ENCODE measurements at places on chromosomes 6 and 20. TPM values are rescaled to one million over a fixed set of nuclear protein-coding genes. Genes with fewer than 3 reads are reported as not detected.

DNA sequence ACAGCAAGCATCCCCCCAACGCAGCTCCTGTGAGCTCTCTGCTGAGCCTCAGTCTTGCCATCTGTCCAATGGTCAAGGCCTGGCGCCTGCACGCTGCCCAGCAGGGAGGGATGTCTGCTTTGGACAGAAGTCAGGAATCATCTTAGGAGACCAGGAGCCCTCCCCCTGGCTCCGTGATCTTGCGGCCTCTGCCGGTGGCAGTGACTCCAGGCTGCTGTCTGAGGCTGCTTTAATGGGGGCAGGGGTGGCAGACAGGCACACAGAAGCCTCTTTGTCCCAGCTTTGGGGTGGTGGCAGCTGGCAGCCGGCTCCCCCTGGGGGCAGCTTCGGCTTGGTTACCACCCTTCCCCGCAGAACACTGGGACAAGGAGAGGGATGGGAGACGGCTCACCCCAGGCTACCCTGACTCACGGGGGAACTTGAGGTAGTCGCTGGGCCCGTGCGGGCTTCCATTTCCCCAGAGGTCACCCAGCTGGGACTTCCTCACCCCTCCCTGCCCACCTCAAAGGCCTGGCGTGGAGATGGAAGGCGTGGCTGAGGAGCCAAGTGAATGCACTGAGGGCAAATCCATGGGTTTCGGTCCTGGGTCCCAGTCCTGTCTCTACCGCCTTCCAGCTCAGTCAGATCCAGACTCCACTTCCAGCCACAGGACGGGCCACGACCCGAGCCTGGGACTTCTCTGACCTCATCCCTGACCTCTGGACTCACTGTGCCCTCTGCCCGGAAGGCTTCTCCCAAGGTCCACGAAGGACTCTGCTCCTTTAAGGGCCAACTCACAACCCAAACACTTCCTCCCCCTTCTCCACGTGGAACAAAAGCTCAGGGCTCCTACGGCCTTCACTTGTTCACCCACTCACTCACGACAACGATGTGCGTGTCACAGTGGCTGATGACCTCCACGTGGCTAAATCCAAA lies 14.8 kb downstream of the PEDS1 start:
- no peak for DNase-seq

GRCh38 chr6:111057074-111057752 lies 30.1 kb upstream of the SLC16A10 start:
- DNase-seq = no peak

- no peak for DNase-seq
Observed at GRCh38 chr6:154956771-154957522, 38.2 kb upstream of the TIAM2 start.

Gene PLTP
- polyA plus RNA-seq = 0.45 TPM

Gene ITPA
- 60.8 TPM for polyA plus RNA-seq

DNA sequence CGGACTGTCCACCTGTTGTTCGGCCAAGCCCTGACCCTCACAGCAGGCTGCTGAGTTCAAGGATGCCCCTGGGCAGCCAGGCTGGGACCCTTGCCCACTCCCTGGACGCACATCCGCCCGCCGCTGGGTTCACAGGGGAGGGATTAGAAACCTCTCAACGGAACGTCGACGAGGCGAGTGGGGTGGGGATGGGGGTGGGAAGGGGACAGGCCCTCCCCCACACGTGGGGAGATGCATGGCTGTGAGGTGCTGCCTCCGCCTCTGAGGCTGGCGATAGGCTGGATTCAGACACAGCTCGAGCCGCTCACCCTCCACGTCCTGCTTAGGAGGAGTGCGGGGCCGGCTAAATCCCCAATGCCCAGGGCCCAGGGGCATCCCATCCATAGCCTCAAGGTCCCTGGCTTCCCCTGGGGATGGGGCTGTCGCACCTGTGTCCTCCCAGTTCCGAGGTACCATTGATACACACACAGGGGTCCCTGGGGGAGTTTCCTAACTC lies 90.6 kb upstream of the BHLHE23 start:
- DNase-seq = no peak

- no peak for DNase-seq
Observed at GRCh38 chr20:10790013-10790412, 116.2 kb upstream of the JAG1 start.

GRCh38 chr20:48818481-48818987 lies 9.3 kb downstream of the PREX1 start:
- DNase-seq = peak; percentile 67

Gene ADRM1
- 101 TPM for polyA plus RNA-seq

DNA sequence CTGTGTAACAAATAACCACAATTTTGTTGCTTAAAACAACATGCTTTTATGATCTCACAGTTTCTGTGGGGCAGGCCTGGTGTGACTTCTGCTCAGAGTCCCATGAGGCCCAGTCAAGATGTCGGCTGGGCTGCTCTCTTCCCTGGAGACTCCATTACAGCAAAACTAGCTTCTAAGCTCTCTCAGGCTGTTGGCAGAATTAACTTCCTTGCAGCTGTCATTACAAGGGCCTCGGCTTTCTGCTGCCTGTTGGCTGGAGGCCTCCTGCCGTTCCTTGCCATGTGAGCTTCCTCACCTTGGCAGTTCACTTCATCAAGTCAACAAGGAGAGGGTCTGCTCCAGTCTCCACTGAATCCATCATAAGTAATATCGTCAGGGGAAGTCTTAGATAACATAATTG lies 659.2 kb downstream of the PRKN start:
- no peak for DNase-seq

- no peak for DNase-seq
Observed at GRCh38 chr6:129647044-129647443, 62.9 kb downstream of the ARHGAP18 start.
